ENCODE measurements at places on chromosomes 4 and X.

DNA sequence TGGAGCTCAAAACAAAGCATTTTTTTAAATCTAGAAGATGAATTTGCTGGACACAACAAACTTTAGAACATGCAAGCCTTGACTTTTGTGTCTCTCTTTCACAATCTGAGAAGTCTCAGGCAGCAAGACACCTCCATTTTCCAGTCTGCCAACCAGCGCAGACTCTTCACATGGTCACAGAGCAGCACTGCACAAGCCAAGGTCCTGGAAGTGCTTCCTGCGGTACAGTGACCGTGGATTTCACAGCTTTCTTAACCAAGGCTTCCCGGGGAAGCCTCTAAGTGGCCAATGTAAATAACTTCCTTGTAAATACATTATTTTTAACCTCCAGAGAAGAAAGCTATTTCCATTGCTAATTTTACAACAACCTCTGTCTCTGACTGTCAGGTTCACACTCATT, 31.2 kb downstream of the ZNF827 start:
- no peaks in the 10 kb centered on the region for H3K27me3 ChIP-seq
- H3K4me3 ChIP-seq: no peak overlapping the region
- H3K27ac ChIP-seq: no peak overlapping the region
- no peak for DNase-seq

DNA sequence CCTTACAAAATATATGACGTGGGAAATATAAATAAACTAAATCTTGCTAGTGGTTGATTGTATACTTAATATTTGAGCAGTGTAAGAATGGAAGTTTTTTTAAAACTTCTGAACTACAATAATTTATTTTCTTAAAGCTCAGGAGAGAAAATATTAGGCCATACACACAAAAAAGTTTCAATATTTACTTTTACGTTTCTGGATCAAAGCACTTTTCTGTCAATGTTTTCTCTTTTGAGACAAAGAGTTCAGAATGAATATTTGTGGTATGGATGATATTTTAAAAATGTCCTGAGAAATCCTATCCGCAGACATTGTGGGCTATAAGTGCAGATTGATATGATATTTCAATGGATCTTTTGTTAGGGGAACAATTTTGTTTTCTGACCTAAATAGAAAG, 109.9 kb downstream of the TLL1 start:
- no peaks in the 10 kb centered on the region for H3K4me1 ChIP-seq
- no peak overlapping the region for H3K4me3 ChIP-seq
- H3K27me3 ChIP-seq: no peaks in the 10 kb centered on the region
- no peak overlapping the region for H3K27ac ChIP-seq
- DNase-seq: no peak

GRCh38 chr4:10998846-10999245, 314.3 kb upstream of the CLNK start:
- no peak for DNase-seq
- no peaks in the 10 kb centered on the region for H3K27me3 ChIP-seq
- no peak overlapping the region for H3K27ac ChIP-seq

GRCh38 chr4:103719105-103719829, 518 bp downstream of the TACR3 start:
- peak overlapping the region; percentile 90 for H3K4me3 ChIP-seq
- H3K27ac ChIP-seq: no peak overlapping the region
- no peaks in the 10 kb centered on the region for H3K36me3 ChIP-seq
- DNase-seq: no peak

- no peak overlapping the region for H3K4me3 ChIP-seq
- no peak for DNase-seq
- H3K27me3 ChIP-seq: no peaks in the 10 kb centered on the region
- H3K27ac ChIP-seq: no peak overlapping the region
Observed at GRCh38 chrX:41711021-41711667, 12.8 kb upstream of the GPR82 start.

- H3K36me3 ChIP-seq: no peaks in the 10 kb centered on the region
- peak overlapping the region; percentile 94 for H3K27ac ChIP-seq
- H3K4me3 ChIP-seq: peak overlapping the region; percentile 94
- peaks cover 35% of the 10 kb centered on the region for H3K4me1 ChIP-seq
- DNase-seq: no peak
- H3K27me3 ChIP-seq: no peaks in the 10 kb centered on the region
Observed at GRCh38 chr4:26858035-26858918, 2.4 kb upstream of the STIM2 start.

GRCh38 chr4:69708211-69708610, 52.2 kb downstream of the SULT1B1 start:
- DNase-seq: no peak
- no peaks in the 10 kb centered on the region for H3K36me3 ChIP-seq
- H3K27me3 ChIP-seq: no peaks in the 10 kb centered on the region
- no peak overlapping the region for H3K27ac ChIP-seq

DNA sequence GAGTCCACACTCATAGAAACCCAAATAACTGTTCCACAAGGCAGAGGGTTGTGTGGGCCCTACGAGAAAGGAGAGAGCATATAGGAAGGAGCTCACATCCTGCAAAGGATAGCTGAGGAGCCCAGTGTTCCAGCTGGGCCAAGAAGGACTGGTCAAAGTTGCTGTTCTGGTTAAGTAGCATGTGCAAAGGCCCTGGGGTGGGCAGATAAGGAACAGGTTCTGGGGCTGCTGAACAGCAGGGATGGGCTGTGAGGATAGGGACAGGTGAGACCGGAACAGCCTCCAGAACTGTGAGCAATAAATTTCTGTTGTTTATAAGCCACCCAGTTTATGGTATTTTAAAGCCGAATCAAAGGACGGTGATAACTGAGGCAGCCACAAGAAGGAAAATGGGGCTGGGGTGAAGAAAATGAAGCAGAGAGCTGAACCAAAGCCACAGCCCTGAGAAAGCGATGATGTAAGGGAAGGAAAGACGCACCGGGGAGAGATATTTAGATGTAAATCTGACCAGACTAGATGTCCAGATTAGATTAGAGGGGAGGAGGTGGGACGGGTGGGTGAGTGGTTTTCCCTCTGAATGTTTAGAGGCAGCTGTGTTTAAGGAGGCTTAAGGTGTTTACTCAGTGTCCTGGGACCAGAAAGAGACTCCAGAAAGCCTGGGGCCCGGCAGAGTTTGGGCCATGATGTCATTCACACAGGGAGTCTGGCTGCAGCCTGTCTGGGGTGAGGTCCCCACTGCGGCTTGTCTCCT, 180.8 kb upstream of the BCOR start:
- no peaks in the 10 kb centered on the region for H3K36me3 ChIP-seq
- no peak for DNase-seq
- peaks cover 11% of the 10 kb centered on the region for H3K4me1 ChIP-seq
- no peak overlapping the region for H3K4me3 ChIP-seq
- H3K27ac ChIP-seq: peak overlapping the region; percentile 34
- H3K27me3 ChIP-seq: no peaks in the 10 kb centered on the region

- no peaks in the 10 kb centered on the region for H3K27me3 ChIP-seq
- DNase-seq: no peak
- H3K4me3 ChIP-seq: no peak overlapping the region
Observed at GRCh38 chrX:73922856-73923455, 360.0 kb downstream of the CHIC1 start.

DNA sequence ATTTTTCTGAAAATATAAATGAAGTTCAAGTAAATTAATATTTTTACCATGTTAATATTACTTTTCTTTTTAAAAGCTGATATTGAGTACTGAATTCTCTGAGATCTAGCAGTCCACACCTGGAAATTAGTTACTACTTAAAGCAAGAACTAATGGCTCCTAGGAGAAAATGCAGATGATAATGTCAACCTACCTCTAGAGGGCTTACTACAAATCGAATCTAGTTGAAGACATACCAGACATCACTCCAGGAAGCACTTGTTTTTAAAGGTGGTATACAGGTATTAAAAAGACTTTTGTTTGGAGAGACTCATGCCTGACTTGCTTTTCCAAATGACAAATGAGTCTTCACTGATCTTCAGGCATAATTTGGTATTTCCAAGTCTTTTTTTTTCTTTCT, 516.4 kb upstream of the BOD1L1 start:
- H3K27ac ChIP-seq: no peak overlapping the region
- no peak overlapping the region for H3K4me3 ChIP-seq
- H3K36me3 ChIP-seq: no peaks in the 10 kb centered on the region
- H3K4me1 ChIP-seq: no peaks in the 10 kb centered on the region
- DNase-seq: no peak

Measured in type B pancreatic cell (in vitro differentiated cells).